ENCODE measurements at places on chromosomes 6 and 20. TPM values are rescaled to one million over a fixed set of nuclear protein-coding genes. Genes with fewer than 3 reads are reported as not detected.

- no peak overlapping the region for H3K27ac ChIP-seq
- no peak overlapping the region for H3K4me3 ChIP-seq
- no peaks in the 10 kb centered on the region for H3K36me3 ChIP-seq
- no peak for DNase-seq
- H3K4me1 ChIP-seq: no peaks in the 10 kb centered on the region
- no peaks in the 10 kb centered on the region for H3K27me3 ChIP-seq
These were observed 1.0 kb downstream of the FILIP1 start for GRCh38 chr6:75492386-75493153.

Gene ULBP3
- 14.7 TPM for total RNA-seq

- DNase-seq: no peak
- no peaks in the 10 kb centered on the region for H3K4me1 ChIP-seq
- H3K27me3 ChIP-seq: no peaks in the 10 kb centered on the region
- H3K36me3 ChIP-seq: no peaks in the 10 kb centered on the region
- no peak overlapping the region for H3K27ac ChIP-seq
These were observed 91.9 kb upstream of the SLC24A3 start for GRCh38 chr20:19120569-19120968.

DNA sequence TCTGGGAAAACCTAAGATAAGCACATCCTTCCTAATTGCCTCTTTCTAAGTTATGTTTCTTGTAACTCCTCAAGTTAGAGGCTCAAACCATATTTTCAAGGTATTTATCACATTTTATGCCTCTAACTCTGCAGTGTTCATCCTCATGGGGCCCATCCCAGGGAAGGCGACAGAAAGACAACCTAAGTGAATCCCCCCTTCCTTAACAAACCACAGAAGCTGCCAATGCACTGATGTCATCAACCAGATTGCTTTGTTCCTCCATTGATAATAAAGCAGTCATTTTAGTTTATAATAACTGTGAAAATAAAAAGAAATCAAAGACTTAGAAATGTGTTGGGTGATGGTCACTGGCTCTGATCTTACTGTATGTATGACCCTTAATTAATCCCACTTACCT is 119.5 kb upstream of the TCF21 start:
- H3K27ac ChIP-seq: no peak overlapping the region
- no peaks in the 10 kb centered on the region for H3K36me3 ChIP-seq
- peak; percentile 53 for DNase-seq
- H3K27me3 ChIP-seq: no peaks in the 10 kb centered on the region
- no peak overlapping the region for H3K4me3 ChIP-seq
- peaks cover 23% of the 10 kb centered on the region for H3K4me1 ChIP-seq

- H3K4me1 ChIP-seq: no peaks in the 10 kb centered on the region
- H3K4me3 ChIP-seq: no peak overlapping the region
These were observed 99.9 kb downstream of the L3MBTL3 start for GRCh38 chr6:130118236-130118635.

GRCh38 chr6:125718109-125718508 is 31.3 kb upstream of the HEY2 start:
- no peaks in the 10 kb centered on the region for H3K27me3 ChIP-seq
- H3K36me3 ChIP-seq: no peaks in the 10 kb centered on the region
- no peaks in the 10 kb centered on the region for H3K4me1 ChIP-seq
- DNase-seq: no peak
- no peak overlapping the region for H3K4me3 ChIP-seq
- H3K27ac ChIP-seq: no peak overlapping the region

DNA sequence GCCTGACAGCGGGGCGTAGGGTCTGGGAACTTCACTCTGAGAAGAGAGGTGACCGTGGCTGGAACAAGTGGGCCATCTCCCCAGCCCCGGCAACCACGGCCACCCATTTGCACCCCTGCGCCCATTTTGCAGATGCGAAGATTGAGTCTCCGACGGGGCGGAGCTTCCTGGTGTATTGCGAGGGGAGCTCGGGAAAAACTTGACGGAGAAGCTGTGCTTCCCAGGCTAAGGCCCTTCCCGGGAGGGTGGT is 653 bp downstream of the ZNF335 start:
- H3K27me3 ChIP-seq: no peaks in the 10 kb centered on the region
- peaks cover 36% of the 10 kb centered on the region for H3K4me1 ChIP-seq

DNA sequence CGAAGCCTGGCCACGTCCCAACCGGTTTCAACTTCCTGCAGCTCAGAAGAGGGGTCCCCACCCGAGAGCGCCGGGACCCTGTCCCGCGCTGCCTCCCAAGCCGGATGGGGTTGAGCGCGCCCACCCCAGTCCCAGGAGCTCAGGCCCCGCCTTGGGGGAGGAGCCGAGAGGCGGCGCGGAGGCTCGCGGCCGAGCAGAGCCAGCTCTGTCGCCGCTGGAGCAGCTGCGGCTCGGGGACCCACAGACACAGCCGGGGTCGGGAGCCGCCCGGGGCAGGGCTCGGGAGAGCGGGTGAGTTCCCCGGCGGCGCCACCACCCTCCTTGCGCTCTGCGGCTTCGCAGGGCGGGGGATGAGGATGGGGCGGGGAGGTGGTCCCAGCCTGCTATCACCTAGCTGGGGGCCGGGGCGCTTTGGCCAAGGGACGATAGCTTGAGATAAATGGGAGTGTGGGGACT is at the start of gene PPP1R16B:
PPP1R16B (plus strand) TSS at position 196 of the 456 bp plus-strand sequence. CDS start 30,229 bp downstream, outside the sequence.
- H3K36me3 ChIP-seq: no peaks in the 10 kb centered on the region
- H3K4me3 ChIP-seq: peak within 1 kb of the TSS; percentile 37
- H3K27me3 ChIP-seq: peaks cover 25% of the 10 kb centered on the region
- peaks cover 7% of the 10 kb centered on the region for H3K4me1 ChIP-seq

GRCh38 chr6:82364087-82365015 is 734 bp downstream of the TPBG start:
- peak overlapping the region; percentile 88 for H3K27ac ChIP-seq
- peaks cover 20% of the 10 kb centered on the region for H3K4me1 ChIP-seq
- H3K4me3 ChIP-seq: peak overlapping the region; percentile 83
- H3K36me3 ChIP-seq: peaks cover 10% of the 10 kb centered on the region
- H3K27me3 ChIP-seq: peaks cover 2% of the 10 kb centered on the region

- no peaks in the 10 kb centered on the region for H3K27me3 ChIP-seq
- H3K4me3 ChIP-seq: no peak overlapping the region
- peaks cover 20% of the 10 kb centered on the region for H3K4me1 ChIP-seq
- DNase-seq: peak; percentile 64
These were observed 296.8 kb downstream of the CLIC5 start for GRCh38 chr6:45718871-45719270.

Gene SNPH
- 7.9 TPM for total RNA-seq

- H3K36me3 ChIP-seq: no peaks in the 10 kb centered on the region
- no peak overlapping the region for H3K4me3 ChIP-seq
- no peaks in the 10 kb centered on the region for H3K27me3 ChIP-seq
- H3K4me1 ChIP-seq: no peaks in the 10 kb centered on the region
- no peak for DNase-seq
These were observed 174.1 kb downstream of the CDH26 start for GRCh38 chr20:60132162-60132826.

Gene ADIG
- not detected for total RNA-seq

DNA sequence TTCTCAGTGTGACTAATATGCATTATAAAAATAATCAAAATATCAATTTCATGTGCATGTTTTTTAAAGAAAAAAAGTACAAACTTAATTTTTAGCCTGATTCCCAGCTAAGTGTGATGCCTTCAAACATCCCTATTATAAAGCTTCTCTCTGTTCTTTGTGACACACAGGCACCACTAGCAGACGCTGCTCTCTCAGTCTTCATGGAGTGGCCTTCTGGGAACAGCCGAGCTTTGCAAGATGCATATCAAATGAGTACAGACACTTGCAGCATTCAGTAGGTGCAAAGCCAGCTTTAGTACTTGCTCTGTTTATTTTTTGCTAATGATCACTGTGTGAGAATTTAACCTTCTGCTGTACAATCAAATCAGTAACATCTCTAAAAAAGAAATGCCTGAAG is 340.0 kb downstream of the ADGRB3 start:
- no peak overlapping the region for H3K27ac ChIP-seq
- no peaks in the 10 kb centered on the region for H3K36me3 ChIP-seq

DNA sequence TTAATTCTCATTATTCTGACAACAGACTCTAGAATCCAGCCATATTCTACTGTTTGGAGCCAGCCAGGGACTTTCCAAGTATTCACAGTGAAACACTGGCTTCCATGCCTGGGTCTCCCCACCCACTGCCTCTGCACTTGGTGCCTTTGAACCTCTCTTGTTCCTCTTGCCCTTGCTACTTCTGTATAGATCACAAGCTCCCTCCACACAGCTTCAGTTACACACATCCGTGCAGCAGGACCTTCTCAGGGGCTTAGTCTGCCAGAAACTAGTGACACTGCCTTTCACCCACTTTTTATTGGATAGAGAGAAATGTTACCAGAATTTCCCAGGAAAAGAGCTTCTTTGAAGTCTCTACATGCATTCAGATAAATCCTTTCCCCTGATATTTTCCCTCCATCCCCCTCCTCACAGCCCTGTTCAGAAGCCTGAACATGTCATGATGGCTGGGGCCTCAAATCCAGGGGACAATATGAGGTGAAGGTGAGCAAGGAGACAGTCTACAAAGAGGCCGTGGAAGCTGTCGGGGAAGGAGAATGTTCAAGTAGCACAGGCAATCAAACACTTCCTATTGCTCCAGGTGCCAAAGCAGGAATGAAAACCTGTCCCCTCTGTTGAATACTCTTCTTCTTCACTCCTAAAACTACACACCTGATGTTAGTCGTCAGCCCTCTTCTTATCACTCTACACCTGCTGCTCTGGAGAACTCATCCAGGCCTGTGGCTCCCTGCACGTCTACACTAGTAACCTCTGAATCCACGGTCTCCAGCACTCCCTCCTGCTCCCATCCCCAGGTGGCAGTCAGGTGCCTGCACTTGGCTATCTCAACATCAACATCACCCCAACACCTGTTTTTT is 20.2 kb upstream of the HLA-DOA start:
- no peak overlapping the region for H3K27ac ChIP-seq
- DNase-seq: no peak
- no peaks in the 10 kb centered on the region for H3K36me3 ChIP-seq
- no peak overlapping the region for H3K4me3 ChIP-seq

Gene ADGB
- total RNA-seq: not detected

GRCh38 chr6:35092362-35093117 is 48.6 kb downstream of the TCP11 start:
- no peaks in the 10 kb centered on the region for H3K27me3 ChIP-seq
- no peaks in the 10 kb centered on the region for H3K36me3 ChIP-seq
- H3K27ac ChIP-seq: no peak overlapping the region
- H3K4me3 ChIP-seq: no peak overlapping the region
- DNase-seq: peak; percentile 78

- H3K27ac ChIP-seq: peak overlapping the region; percentile 100
- no peaks in the 10 kb centered on the region for H3K36me3 ChIP-seq
- H3K4me3 ChIP-seq: no peak overlapping the region
- DNase-seq: peak; percentile 100
- H3K4me1 ChIP-seq: peaks cover 59% of the 10 kb centered on the region
These were observed 12.9 kb upstream of the TBC1D22B start for GRCh38 chr6:37244430-37245310.

DNA sequence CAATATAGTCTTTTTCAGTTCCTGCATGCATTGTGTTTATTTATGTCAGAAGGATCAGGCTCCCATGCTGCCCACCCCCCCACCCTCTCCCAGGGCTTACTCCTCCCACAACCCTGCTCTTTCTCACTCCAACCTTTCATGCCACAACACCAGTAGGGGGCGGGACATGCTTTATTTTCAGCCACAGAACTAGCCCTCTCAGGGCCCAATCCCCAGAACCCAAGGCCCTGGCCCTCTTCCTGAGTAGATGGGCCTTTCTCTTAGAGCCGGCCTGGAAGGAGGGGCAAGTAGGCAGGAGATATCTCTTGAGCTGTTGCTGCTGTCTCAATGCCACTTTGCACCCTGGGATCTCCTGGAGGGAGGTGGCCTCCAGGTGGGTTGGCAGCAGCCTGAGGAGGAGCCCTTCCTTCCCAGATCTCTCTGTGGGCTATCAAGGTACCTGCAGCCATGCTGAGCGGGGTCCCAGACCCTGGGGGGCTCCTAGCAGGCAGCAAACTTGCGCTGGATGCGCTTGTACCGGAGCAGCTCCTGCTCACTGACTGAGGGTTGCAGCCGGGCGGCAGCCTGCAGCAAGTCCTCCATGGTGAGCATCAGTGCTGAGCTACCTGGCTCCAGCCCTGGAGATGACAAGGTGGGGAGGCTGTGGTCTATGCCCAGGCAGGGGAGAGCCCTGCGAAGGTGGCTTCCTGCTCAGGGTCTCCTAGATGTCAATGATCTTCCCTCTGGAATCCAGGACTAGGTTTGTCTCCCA is 3.5 kb downstream of the GNMT start:
- H3K4me1 ChIP-seq: peaks cover 9% of the 10 kb centered on the region
- H3K4me3 ChIP-seq: no peak overlapping the region
- H3K27me3 ChIP-seq: peaks cover 3% of the 10 kb centered on the region
- H3K36me3 ChIP-seq: no peaks in the 10 kb centered on the region
